ENCODE measurements at places on chromosomes 13 and 19. TPM values are rescaled to one million over a fixed set of nuclear protein-coding genes. Genes with fewer than 3 reads are reported as not detected.

The RFPL4AL1 gene
- total RNA-seq: not detected

- DNase-seq: no peak
Measured at GRCh38 chr13:62038214-62038613, 622.6 kb upstream of the PCDH20 start.

DNA sequence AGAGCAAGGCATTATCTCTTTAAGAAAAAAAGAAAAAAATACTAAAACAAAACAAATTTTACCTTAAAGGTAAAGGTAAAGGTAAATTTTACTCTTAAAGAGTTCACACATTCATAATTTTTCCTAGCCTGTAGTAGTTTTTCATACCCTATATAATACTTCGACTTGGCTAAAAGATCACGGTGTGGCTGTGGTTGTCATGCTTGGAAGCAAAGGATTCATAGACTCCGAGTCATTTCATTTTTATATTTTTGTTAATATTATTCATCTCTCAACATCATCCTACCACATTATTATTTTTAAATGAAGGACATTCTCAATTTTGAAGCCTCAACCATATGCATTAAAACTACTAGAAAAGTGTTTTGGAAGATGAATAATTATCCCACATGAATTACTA, 52.7 kb downstream of the PIBF1 start:
- no peak for DNase-seq

GRCh38 chr19:32165750-32166149, 179.7 kb upstream of the ZNF507 start:
- no peak for DNase-seq
